ENCODE measurements at places on chromosomes 5 and 9.

DNA sequence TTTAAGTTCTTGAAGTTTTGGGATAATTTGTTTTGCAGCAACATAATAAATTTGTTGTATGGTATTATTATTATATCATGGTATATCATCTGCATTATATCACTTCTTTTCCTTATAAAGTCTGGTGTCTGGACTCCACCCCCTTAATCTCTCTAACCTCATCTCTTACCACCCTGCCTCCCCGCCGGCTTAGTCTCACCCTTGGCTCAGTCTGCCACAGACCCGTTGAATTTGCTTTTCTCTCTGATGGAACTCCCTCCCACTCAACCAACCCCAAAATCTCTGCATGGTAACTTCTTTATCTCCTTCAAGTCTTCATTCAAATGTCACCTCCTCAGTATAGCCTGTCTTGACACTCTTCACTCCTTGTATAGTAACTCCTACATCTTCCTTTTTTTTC, 29.6 kb upstream of the MATR3 start:
- DNase-seq = no peak

DNA sequence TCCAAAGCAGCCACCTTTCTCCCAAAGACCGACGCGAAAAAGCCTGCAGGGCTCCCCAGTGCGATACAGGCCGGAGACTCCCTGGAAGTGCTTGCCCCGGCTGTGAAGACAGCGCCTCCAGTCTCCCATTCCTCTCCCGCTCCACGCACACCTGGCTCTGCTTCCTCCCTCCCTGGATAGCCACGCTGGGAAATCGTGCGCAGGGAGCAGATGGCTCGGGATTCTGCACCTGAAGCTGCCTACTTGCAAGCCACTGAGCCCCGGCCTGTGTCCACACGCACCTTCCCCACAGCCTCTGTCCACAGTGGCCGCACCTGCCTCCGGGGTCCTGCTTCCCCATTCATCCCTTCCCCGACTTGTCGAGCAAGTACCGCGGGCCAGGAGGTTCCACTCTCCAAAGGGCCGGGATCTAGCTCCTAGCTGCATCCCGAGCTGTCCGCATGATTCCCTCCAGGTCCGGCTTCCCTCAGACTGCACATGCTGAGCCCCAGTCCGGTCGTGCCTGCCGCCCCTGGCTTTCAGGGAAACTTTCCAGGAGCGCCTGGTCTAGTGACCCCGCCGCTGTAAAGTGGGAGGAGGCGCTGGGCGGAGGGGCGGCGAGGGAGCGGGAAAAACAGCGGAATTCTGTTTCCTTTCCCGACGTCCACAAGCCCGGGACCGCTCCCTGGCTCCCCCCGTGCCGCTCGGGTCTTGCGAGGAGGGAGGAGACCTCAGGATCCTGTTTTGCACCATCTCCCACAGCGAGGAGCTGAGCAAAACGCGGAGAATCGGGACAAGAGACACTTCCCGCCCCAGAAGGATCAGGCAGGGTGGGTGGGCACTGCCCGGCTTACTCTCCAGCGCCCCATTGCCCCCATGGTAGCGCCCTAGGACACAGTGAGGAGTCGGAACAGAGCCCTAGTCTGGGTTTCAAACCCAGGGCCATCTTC, 2.0 kb downstream of the SEMA6A start:
- no peak for DNase-seq

GRCh38 chr9:18905883-18906629, 127.0 kb downstream of the SAXO1 start:
- no peak for DNase-seq

DNA sequence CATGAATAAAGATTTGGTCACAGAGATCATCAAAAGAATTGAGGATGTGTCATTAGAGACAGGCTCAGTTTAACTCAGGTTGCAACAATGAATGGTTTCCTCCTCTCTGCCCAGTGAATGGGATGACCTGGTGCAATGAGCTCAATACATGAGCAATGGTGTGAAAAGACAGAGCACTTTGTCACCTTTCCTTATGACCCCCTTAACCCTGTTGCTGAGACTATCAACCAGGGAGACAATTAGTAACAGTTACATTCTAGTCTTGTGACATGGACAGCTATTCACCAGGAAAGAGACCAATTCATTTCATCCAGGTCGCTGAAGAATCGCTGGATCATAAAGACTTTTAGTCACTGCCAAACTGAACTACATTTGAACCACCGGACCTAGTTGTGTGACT, 19.9 kb upstream of the CDH6 start:
- DNase-seq = no peak

GRCh38 chr9:98995971-98996504, 52.3 kb downstream of the COL15A1 start:
- no peak for DNase-seq

GRCh38 chr9:35835766-35836165, 6.7 kb downstream of the TMEM8B start:
- DNase-seq = no peak

GRCh38 chr9:2424619-2425033, 197.0 kb upstream of the VLDLR start:
- DNase-seq = no peak

- no peak for DNase-seq
Measured at GRCh38 chr5:34891981-34892380, 23.3 kb downstream of the RAD1 start.

- no peak for DNase-seq
Measured at GRCh38 chr5:96285823-96286222, 147.2 kb downstream of the PCSK1 start.

- no peak for DNase-seq
Measured at GRCh38 chr5:5539590-5539989, 117.1 kb downstream of the ICE1 start.

DNA sequence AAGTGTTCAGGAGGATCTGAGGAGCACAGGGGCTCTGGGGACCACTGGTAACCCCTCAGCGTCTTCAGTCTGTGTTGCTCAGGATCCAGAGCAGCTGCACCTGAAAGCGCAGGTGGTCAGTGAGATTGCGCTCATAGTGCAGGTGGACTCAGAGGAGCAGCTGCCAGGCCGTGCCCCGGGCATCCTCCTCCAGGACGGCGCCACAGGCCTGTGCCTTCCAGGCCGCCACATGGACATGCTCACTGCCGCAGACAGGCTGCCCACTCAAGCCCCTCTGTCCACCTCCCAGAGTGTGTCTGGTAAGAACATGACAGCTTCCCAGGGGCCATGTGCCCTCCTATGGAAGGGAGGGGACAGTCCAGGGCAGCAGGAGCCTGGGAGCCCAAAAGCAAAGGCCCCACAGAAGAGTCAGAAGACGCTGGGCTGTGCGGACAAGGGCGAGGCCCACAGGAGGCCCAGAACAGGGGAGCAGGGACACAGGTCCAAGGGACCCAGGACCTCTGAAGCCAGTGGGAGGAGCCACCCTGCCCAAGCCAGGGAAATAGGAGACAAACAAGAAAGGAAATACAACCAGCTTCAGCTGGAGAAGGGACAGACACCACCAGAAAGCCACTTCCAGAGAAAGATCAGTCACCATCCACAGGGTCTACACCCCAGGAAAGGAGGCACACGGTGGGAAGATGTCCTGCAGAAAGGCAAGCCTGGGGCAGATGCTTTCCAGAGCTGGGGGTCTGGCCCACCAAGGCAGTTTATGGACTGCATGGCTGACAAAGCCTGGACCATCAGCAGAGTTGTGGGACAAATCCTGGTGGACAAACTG, 5.2 kb downstream of the SPATA31E1 start:
- no peak for DNase-seq

GRCh38 chr5:109146591-109146990, 263.2 kb downstream of the PJA2 start:
- no peak for DNase-seq

- DNase-seq = no peak
Measured at GRCh38 chr9:76351006-76351405, 43.2 kb downstream of the RFK start.

- no peak for DNase-seq
Measured at GRCh38 chr5:115392611-115393010, 96.2 kb upstream of the CCDC112 start.

DNA sequence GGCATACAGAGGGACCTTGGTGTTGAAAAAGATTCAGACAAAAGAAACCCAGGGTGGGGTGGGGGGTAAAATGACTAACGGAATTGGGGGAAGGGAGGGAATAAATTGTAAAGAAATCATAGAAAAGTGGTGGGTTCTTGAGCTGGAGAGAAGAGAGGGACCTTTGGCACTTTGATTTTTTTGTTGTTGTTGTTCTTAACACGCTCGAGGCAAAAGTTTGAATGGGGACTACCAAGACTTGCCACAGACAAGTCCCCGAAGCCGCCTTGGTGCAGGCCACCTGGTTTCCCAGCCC, 616 bp downstream of the VCAN start:
- DNase-seq = no peak

DNA sequence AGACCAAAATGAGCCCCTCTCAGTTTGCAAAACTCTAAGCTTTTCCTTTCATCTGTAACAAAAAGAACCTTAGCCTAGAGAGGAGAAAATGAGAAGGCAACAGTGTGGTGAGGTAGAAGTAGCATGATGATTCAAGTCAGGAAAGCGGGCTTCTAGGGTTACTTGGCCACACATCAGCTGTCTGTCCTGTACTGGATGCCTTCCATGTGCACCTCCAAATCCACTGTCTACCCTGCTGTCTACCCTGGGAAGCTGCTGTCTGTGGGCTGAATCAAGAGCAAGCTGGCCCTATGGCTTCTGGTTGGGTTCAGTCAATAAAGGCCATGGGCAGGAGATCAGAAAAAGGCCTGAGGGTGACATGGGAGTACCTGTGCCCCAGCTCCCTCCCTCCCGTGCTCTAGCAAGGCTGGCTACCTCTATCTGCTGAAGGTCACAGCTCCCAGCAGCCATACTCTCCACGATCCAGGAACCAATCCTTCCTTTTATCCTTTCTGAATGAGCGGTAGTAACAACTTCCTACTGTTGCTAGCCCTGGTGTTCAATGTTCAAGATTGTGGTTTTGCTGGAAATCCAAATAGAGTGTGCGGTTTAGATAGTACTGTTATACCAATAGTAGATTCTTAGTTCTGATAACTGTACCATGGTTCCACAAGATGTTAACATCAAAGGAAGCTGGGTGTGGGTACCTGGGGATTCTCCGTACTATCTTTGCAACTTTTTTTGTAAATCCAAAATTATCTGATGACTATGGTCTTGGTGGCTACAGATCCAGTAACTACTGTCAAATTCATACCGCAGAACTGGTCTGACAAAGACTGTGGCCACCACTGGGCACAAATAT, 191.0 kb downstream of the ESM1 start:
- no peak for DNase-seq

- DNase-seq = no peak
Measured at GRCh38 chr9:27414220-27414761, 109.8 kb upstream of the IFNK start.

GRCh38 chr9:81737871-81738507, 48.6 kb upstream of the TLE1 start:
- DNase-seq = no peak

- DNase-seq = no peak
Measured at GRCh38 chr9:76438841-76439588, 20.0 kb upstream of the GCNT1 start.

GRCh38 chr9:117414220-117414905, 494 bp downstream of the ASTN2 start:
- DNase-seq = no peak

DNA sequence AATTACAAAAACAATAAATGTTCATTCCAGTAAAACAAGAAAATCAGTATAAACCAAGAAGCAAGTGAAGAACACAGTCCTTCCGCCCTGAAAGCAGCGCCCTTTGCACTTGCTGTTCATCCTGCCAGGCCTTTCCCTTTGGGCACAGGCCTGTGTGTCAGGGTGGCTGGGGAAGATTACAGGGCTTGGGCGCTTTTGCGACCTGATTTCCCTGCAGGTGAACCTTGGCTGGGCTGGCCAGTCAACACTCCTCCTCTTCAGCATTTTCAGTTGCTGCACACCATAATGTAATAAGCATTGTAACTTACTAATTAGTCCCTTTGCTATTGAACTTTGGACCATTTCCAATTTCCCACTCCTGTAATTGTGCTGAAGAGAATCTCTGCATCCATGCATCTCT, 38.6 kb upstream of the TDRD7 start:
- no peak for DNase-seq

DNA sequence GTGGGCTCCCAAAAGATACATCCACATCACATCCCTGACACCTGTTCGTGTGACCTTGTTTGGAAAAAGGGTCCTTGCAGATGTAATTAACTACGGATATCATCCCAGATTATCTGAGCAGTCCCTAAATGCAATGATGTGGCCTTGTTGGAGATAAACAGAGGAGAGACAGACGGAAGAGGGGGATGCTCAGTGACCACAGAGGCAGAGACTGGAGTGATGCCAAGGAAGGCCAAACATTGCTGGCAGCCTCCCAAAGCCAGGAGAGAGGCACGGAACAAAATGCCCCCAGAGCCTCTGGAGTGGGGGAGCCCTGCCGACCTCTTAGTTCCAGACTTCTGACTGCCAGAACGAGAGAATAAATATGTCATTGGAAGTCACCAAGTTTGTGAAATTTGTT, 15.0 kb upstream of the VAV2 start:
- DNase-seq = no peak

DNA sequence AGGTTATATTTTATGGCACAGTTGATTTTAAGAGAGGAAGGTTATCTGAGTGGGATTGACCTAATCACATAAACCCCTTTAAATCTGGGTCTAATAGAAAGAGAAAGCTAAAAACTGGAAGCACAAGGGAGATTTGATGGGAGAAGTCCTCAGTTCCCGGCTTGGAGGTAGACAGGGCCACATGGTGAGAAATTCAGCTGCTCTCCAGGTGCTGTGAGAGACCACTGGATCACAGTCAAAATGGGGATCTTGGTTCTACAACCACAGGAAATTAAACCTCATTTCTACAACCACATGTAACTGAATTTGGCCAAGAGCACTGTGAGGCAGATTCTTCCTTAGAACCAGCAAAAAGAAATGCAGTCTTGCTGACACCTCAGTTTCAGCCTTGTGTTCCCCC, 2352.7 kb downstream of the MAT2B start:
- DNase-seq = no peak

DNA sequence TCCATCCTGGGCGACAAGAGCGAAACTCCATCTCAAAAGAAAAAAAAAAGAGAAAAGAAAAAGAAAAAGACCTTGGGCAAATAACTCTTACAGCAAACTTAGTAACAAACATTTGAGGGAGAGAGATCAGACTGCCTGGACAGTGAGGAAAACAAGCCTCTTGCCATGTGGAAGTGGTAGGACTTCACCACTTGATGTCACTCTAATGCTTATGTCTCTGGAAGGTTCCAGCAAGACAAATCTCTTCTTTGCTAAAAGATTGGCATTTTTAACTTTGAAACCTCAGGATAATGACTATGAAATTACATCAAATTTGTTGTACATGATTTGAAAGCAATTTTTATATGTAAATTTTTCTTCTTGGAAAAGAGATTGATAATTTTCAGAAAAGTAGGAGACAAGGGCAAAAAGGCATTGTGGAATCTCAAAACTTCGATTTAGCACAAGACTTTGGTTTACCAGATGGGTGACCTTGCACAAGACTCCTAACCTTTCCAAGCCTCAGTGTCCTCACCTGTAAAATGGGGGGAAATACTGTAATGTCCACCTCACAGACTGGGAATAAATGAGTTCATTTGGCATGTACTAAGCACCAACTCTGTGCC, 5.4 kb downstream of the ACTL7B start:
- no peak for DNase-seq
